ENCODE measurements at places on chromosomes 6 and 20.

DNA sequence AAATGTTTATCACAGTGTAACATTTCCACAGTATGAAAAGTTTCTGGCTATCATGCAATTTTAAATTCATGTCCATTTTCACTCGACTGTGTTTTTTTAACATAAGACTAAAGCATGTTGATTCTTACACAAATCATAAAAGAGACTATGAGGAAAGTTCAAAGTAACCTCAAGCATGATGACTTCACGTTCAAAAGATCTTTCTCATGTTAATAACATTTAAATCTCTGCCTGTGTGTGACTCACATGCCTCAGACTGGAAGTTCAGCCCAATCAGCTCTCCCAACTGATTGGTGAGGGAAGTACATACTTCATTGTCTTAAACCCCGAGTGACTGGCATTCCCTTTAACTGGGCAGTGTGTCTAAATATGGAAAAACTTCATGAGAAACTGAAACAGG is 37.4 kb downstream of the ATXN1 start:
- peak; percentile 98 for DNase-seq

DNA sequence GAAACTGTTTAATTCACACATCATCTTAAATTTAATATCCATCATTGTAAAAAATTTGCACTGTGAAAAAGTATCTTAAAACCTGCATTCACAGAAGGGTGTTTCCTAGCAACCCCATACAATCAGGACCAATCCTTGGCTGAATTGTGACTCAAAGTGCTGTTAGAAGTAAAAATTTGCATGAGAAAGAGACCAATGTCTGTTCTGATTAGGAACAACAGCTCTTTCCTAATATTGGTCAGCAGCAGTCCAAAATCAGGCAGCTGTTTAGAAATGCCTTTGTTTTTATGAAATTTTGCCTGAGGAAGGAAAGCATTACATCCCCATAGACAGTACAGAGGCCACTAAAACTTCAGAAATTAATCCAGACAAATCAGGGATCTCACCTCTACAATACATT is 987.0 kb downstream of the HACE1 start:
- no peak for DNase-seq

DNA sequence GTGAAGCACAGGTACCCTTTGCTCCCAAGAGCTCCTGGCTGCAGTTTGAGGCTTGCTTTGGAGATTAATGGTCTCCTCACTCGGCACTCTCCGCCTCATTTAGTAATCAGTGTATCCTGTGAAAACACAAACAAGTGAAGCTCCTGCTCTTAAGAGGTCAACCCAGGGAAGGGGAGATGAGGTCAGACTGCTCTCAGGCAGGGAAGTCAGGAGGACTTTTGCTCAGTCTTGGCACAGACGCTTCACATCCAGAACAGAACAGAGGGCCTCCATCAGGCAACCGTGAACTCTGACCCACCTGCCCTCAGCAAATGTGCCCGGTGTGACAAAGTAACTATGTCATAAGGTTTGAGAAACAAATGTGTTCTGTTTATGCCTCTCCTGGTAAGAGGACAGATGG is 428.8 kb upstream of the JARID2 start:
- no peak for DNase-seq

- DNase-seq = no peak
Observed at GRCh38 chr20:11808841-11809240, 108.9 kb upstream of the BTBD3 start.

DNA sequence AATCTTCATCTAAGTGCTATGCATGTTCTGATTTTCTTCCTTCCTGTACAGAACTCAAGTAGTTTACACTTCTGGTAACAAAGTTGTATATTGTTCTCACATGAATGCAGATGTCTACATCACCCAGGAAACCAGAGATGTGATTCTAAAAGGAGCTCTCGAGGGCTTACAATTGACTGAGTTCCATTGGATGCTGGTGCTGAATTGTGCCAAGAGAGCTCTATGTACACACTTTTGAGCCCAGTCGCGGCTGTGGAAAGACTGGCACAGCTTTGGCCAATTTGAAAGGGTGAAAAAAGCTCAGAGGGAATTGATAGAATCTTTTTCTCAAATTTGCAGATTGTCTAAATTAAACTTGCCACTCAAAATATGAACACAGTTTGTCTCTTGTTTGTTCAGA is 340.7 kb downstream of the LMBRD1 start:
- DNase-seq = no peak

GRCh38 chr6:10800810-10801209 is 37.5 kb downstream of the MAK start:
- no peak for DNase-seq

- DNase-seq = no peak
Observed at GRCh38 chr6:100262086-100262485, 202.6 kb downstream of the SIM1 start.

- no peak for DNase-seq
Observed at GRCh38 chr6:137269803-137270202, 50.6 kb upstream of the IFNGR1 start.

DNA sequence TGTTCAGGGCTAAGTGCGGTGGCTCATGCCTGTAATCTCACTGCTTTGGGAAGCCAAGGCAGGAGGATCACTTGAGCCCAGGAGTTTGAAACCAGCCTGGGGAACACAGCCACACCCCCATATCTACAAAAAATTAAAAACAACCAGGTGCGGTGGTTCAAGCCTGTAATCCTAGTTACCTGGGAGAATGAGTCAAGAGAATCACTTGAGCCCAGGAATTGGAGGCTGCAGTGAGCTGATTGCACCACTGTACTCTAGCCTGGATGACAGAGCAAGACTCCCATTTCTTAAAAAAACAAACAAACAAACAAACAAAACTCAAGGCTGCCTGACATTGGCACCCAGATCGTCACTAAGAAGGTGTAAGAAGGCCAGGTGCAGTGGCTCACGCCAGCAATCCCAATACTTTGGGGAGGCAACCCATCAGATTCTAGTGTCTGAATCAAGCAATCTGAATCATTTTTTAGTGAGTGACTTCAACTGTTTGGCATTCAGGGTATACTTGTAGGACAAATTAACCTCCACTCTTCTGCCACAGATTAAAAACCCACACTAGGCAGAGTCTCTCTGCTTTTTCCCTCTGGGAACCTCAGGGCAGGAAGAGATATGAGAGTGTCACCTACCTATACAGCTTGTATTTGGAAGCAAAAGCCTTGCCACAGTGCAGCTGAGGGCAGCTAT is 6.1 kb downstream of the PLAGL2 start:
- peak; percentile 22 for DNase-seq

DNA sequence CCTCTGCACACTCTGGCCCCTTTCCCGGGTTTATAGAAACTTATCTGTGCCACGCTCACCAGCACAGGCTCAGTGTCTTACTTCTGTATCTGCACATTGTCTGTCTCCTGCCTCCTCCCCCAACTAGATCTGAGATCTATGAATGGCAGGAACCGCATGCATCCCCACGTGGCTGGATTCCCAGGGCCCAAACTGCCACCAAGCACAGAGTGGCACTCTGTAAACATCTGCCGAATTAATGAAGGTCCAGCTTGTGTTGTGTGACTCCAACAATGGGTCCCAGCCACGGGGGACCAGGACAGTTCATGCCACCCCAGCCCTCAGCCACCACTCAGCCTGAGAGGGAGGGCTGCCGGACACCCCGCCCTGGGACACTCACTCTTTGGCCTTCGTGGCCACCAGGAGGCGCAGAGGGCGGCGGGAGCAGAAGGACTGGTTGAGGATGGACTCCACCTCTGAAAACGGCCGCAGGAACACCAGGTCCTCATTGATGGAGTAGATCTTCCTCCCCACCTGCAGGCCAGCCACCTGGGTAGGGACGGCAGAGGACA is 171.1 kb downstream of the PREX1 start:
- no peak for DNase-seq

DNA sequence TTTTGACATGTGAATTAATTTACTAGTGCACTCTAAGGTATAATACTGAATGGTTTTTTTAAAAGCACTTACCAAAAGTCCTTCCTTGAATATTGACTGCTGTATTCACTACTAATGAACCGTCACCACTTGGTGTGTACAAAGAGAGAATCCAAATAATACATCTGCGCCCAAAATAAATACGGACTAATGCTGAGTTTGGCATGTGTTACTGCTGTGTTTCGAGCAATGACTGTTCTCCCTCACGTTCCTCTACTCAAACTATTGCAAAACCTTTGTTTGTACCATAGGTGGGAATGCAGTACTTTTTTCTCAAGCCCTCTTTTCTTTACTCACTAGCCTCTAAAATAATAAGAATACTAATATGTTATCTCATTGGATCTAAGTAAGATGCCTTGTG is 305.5 kb downstream of the QKI start:
- no peak for DNase-seq

- DNase-seq = peak; percentile 74
Observed at GRCh38 chr20:58515233-58516212, at the start of gene APCDD1L. TSS of gene APCDD1L (minus strand) at chr20:58515399. CDS start at chr20:58514707, 692 bp downstream.

GRCh38 chr6:39494998-39495397 is 172.5 kb upstream of the KCNK16 start:
- DNase-seq = peak; percentile 30

GRCh38 chr6:36506611-36507010 is 40.7 kb downstream of the STK38 start:
- DNase-seq = no peak

DNA sequence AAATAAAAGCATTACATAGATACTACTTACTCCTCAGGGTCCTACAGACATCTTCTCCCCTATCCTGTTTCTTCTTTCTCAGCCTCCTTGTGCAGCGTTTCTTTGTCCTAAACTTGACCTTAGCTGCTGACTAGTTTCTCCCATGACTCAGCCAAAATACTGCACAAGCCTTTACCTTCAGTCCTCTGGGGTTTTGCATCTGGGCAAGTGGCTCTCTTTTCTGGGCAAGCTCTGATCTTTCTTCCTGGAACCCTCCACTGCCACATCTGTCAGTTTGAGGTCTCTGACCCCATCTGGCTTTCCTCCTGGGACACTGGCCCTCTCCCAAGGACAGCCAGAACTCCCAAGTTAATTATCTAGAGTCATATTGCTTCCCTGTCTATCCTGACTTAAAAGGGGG is 838.4 kb downstream of the DHX35 start:
- DNase-seq = peak; percentile 71

- DNase-seq = no peak
Observed at GRCh38 chr6:19059102-19059501, 672.0 kb downstream of the RNF144B start.

DNA sequence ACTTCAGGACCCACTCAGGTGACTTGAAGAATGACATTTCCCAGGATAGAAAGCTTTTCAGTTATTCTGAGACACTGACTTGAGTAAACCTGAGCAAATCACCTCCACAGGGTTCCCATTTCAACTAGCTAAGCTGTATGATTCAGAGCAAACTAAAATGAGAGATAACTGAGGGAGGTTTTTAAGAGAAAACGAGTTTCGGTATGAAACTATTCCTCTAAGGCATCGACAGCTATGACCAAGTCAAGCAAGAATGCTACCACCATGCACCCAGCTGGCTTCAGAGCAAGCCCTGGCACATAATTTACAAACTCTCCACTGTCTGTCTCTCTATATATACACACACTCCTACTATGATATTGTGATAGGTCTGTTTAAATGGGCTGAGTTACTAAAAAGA is 75.4 kb downstream of the PERP start:
- no peak for DNase-seq

DNA sequence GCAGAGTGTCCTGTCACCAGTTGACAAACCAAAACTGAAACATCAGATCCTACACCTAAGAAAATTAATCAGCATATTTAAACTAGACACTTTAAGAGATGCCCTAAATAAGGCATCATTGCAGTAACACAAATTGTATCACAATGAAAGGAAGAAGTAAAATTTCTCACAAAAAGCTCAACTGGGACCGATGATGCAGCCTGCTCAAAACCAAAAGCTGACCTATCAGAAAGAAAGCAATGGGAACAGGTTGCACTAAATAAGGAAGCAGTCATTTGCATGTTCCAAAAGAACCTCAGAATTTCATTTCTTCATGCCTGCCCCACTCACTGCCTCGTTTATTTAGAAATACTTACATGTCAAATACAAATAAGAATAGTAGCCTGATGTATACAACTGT is 12.1 kb downstream of the HIVEP2 start:
- no peak for DNase-seq

GRCh38 chr20:63547725-63548480 is at the start of gene SRMS:
TSS of gene SRMS (minus strand) at chr20:63547749. CDS start at chr20:63547463, 286 bp downstream.
- DNase-seq = no peak

DNA sequence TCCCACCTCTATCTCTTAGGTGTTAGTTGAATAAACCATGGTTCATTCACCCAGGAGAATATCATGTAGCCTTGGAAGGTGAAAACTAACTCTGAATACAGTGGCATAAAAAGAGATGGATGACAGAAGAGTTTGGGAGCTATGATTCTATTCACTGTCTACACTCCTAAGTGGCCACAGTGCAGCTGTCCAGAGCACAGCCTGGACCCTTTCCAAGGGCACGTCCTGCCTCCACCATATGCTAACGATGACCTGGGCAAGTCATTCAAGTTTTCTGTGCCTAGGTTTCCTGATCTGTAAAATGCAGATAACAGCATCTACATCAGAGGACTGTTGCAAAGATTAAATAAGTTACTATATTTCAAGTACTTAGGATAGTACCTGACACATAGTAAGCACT is 314.1 kb downstream of the PTPRT start:
- DNase-seq = no peak

DNA sequence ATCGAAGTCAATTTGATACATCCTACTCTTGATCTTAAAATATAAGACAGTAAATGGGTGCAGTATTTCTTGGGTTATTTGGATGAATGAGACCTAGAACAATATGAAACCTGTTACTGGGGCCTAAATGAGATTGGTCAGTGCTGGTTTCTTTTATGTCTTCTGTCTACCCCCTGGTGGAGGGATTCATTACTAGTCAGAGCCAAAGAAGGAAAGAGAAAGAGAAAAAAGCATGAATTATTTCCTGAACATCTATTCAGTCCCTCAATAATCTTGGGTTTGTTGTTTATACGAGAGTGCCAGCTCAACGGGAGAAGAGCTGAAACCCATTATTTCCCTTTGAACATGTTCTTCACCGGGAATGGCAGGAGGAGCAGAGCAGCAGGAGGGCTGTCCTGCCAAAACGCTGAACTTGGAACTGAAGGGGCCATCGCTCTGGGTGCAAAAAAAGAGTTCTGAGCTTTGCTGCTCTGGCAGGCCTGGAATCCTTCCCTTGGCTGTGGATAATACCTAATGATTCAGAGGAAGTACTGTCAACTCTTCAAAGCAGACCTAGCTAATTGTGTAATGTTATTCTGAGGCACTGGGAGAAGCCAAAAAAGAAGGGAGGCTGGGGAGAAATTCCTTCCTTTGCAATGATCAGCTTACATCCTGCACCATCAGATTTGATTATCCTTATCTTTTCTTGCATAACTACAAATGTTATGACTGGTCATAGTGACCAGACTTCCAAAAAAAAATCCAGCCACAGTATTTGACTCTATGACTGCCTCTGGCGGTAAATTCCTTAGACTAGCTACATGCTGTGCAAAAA is 72.0 kb downstream of the BLOC1S5 start:
- DNase-seq = peak; percentile 81

DNA sequence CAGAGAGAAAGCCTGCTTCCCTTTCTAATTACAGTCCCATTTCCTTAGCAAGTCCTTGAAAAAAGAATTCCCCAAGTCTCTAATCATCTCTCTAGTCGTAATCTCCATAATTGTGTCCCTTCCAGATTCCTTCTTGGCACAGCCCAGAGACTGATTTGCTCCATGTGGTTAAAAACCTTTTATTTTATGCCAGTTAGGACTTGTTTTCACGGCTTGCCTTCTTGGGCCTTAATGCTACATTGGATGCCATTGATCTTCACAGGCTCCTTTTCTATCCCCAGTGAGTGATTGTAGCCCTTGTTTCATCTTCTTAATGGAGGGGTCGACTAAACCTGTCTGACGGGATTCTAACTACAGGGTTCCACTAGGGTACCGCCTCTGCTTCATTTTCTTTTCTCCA is 650.6 kb upstream of the ARID1B start:
- DNase-seq = no peak

GRCh38 chr20:24533449-24533848 is 64.0 kb downstream of the SYNDIG1 start:
- no peak for DNase-seq

GRCh38 chr6:20875369-20875963 is 341.2 kb downstream of the CDKAL1 start:
- DNase-seq = peak; percentile 46
